ENCODE measurements at places on chromosomes 2 and 18. TPM values are rescaled to one million over a fixed set of nuclear protein-coding genes. Genes with fewer than 3 reads are reported as not detected.

Gene UGT1A8
- not detected for total RNA-seq

Gene EVA1A
- total RNA-seq = 54.7 TPM

Gene SIX3
- not detected for total RNA-seq

Gene SERPINB11
- not detected for total RNA-seq

Gene METAP1D
- 2.8 TPM for total RNA-seq

Gene TAF1B
- 22.0 TPM for total RNA-seq

Gene G6PC2
- total RNA-seq = not detected

Gene GPR55
- total RNA-seq = not detected

Gene REEP1
- 4.8 TPM for total RNA-seq

Gene EPG5
- total RNA-seq = 29.1 TPM

Gene COLEC11
- total RNA-seq = 0.84 TPM

Gene FSHR
- total RNA-seq = not detected

Gene ATOH8
- total RNA-seq = 24.7 TPM

Gene TGFA
- total RNA-seq = 12.1 TPM

Gene HIBCH
- total RNA-seq = 31.8 TPM

Gene ACKR3
- 9.9 TPM for total RNA-seq

Gene PFN4
- 0.29 TPM for total RNA-seq

Gene ARHGAP28
- 18.9 TPM for total RNA-seq

Gene IL36A
- total RNA-seq = not detected

Gene GYPC
- 44.0 TPM for total RNA-seq

Gene REG3A
- not detected for total RNA-seq

Gene STEAP3
- 40.4 TPM for total RNA-seq

Gene CCDC85A
- total RNA-seq = 7.6 TPM

Gene TMEM182
- 3.4 TPM for total RNA-seq

Gene NMUR1
- total RNA-seq = 0.96 TPM

Gene SERPINB7
- total RNA-seq = 0.32 TPM

Gene CCBE1
- total RNA-seq = 34.4 TPM

Gene OSR1
- total RNA-seq = 41.5 TPM

Gene DCDC2C
- not detected for total RNA-seq

Gene SNED1
- total RNA-seq = 48.2 TPM

Gene CYRIA
- 21.3 TPM for total RNA-seq

Measured in left lung (tissue), 14 donors.